GOT3 (cell line): ENCODE measurements at places on chromosomes 7 and 10.

- peak; percentile 74 for DNase-seq
Measured at GRCh38 chr7:44257618-44258422, 57.0 kb downstream of the YKT6 start.

DNA sequence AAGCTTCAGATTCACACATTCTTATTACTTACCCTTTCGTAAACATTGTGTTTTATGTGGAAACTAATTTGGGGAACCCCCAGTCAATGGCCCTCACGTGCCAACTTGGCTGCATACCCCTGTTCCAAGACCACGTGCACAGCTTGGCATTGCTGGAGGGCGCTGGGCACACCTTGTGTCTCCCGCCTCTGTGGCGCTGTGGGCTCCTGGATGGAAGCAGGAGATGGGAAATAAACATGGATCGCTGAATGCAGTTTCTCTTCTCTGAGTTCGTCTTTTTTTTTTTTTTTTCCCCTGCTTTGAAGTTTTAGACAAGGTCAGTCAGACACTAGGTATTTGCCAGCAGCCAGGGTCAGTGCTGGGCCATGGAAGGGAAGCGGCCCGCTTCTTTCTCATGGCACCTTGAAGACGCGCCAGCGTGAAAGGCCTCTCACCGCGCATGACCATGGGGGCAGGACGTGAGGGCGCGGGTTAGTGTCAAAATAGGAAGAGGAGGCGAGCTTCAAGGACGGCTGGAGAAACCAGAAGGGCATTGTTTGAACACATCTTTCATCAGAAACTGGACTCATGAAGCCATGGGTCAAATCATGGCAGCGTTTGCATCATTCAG is 27.3 kb downstream of the BNIP3 start:
- no peak for DNase-seq

DNA sequence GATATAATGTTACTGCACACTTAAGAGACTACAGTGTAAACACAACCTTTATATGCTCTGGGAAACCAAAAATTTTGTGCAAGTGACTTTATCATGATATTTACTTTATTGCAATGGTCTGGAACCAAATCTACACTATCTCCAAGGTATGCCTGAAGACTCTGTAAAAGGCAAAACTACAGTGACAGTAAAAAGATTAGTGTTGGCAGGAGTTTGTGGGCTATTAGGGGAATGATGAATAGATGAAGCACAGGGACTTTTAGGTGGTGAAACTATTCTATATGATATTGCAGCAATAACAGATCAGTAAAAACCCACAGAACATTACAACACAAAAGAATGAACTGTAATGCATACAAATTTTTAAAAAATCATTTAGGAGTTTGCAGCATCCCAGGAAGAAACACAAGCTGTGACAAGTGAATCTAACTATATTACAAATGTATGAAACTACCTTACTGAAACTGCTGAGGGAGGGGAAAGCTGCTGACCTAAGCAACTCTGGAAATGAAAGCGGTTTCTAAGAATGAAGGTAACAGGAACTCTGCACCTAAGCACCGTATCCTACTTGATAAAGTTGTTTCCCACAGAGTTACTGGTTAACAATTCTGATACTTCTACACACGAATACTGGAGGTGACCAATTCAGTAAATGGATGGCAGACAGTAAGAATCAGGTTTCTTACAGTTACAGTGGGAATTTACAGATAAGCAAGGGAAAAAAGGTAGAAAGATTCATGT is 82.6 kb downstream of the ATE1 start:
- DNase-seq = no peak

GRCh38 chr7:28739128-28739527 is 219.0 kb downstream of the TRIL start:
- no peak for DNase-seq

GRCh38 chr7:121752706-121753105 is 120.3 kb upstream of the PTPRZ1 start:
- DNase-seq = no peak

DNA sequence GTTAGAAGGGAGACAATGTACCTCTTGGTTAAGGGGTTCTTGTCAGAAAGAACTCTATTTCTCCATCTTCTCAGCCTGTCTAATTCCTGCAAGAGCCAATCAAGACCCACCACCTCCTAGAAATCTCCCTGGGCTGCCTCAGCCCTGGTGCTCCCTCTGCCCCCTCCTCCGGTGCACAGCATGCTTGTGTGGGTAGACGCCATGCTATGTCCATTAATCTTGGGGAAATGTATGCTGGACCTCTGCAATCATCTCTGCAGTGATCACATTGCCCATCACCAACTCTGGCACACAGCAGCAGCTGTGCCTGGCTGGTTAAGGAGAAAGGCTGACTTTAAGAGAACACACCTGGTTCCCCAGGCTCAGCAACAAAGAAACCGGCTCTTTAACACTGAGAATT is 37.3 kb downstream of the SH3PXD2A start:
- no peak for DNase-seq

GRCh38 chr10:132595854-132596253 is 58.3 kb downstream of the INPP5A start:
- no peak for DNase-seq
